ENCODE measurements at places on chromosomes 5 and 9. TPM values are rescaled to one million over a fixed set of nuclear protein-coding genes. Genes with fewer than 3 reads are reported as not detected.

The PGM5 gene
- total RNA-seq, result 108 TPM

The ZFP37 gene
- 0.49 TPM for total RNA-seq

The LHX2 gene
- not detected for total RNA-seq

The ACOT12 gene
- not detected for total RNA-seq

The YIPF5 gene
- 40.3 TPM for total RNA-seq

The IL9 gene
- not detected for total RNA-seq

Data from bladder microvascular endothelial cell (primary cell).